Left kidney (tissue), 8 donors: ENCODE measurements at places on chromosomes 11 and 22. TPM values are rescaled to one million over a fixed set of nuclear protein-coding genes. Genes with fewer than 3 reads are reported as not detected.
A peak's percentile ranks its signal among the peaks of the same experiment; 100 is the strongest.

Gene OSBPL5
- 20.5 TPM for polyA plus RNA-seq

Gene BAIAP2L2
- polyA plus RNA-seq: 8.5 TPM

- peak; percentile 73 for DNase-seq
These were observed 23.5 kb downstream of the TP53I11 start for GRCh38 chr11:44927174-44927661.

GRCh38 chr11:9566561-9567063 is 6.9 kb upstream of the WEE1 start:
- DNase-seq: no peak

- DNase-seq: no peak
These were observed 8.2 kb downstream of the SIRT3 start for GRCh38 chr11:227824-228379.

GRCh38 chr11:27705873-27706820 is 5.9 kb upstream of the BDNF start:
- no peak for DNase-seq

DNA sequence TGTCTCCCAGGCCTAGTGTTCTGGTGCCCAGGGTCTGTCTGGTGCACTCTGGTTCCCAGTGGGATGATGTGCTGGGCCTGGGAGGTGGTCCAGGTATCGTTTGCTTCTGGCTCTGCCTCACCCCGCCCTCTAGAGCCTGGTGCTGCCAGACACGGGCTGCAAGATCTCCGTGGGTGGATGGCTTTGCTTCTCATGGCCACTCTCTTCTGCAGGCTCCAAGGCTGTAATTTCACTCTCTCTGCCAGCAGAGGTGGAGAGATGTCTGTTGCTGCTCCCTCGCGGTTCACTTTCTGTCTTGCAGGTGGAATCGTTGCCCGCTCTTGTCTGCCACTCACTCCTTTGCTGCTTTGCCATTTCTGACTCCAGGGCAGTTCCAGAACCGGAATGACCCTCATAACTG is 13.4 kb downstream of the NADSYN1 start:
- DNase-seq: no peak

DNA sequence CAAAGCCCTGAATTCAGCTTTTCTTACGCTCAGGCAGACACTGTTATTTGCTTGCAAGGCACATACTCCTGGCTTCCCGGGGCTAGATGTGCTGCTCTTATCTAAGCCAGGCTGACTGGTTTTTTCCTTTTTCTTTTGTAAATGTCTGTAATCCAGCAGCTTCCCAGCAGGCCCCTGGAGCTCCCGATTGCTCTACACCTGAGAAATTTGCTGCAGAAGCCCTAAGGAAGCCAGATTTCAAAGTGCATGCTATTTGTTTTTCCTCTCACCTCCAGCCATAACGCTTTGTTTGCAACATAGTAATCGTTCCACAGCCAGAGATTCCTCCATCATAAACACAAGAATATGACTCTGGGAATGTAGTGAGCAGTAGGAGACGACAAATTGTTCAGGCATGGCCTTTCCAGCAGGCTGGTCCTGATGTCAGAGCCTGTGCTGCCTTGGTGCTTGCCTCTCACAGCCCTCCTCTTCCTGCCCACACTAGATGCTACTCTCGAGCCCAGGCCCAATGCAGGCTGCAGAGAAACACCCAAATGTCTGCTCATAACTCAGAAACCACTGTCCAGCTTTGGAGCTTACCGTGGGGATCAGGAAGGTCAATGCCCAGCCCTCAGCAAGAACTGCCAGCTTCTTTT is 54.7 kb upstream of the SLC6A5 start:
- DNase-seq: no peak

Gene MYOD1
- polyA plus RNA-seq: not detected
